Stimulated activated CD8-positive, alpha-beta memory T cell treated with anti-CD3 and anti-CD28 coated beads, Interleukin-4, amount 100 ng/mL, for 1 hour (primary cell): ENCODE measurements at places on chromosomes 13 and 19.

DNA sequence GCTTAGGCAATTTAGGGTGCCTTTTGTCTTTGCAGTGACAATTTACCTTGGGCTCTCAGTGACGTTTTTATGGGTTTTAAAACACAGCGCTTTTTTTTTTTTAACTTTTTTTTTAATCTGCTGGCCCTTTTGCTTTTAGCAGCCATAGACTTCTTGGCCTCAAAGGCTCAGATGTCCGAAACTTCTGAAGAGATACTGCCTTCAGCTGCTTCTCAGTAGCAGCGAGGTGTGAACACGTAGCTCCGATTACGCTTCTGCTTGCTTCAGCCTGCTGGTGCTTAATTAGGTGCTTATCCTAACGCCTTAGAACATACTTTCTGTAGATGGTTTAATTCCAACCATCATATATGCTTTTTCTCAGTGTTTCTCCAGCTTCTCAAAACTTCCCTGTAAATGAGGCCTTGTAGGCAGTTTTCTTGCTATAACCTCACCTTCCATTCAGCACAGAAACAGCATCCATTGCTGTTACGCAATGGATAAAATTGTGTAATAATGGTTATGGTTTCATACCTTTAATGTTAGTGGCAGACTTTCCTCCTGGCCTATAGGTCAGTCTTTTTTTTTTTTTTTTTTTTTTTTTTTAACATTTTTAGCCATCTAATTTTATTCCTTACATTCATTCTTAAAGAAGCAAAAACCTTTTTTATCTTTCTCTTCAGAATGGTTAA, 723.9 kb downstream of the GPC5 start:
- DNase-seq: no peak

DNA sequence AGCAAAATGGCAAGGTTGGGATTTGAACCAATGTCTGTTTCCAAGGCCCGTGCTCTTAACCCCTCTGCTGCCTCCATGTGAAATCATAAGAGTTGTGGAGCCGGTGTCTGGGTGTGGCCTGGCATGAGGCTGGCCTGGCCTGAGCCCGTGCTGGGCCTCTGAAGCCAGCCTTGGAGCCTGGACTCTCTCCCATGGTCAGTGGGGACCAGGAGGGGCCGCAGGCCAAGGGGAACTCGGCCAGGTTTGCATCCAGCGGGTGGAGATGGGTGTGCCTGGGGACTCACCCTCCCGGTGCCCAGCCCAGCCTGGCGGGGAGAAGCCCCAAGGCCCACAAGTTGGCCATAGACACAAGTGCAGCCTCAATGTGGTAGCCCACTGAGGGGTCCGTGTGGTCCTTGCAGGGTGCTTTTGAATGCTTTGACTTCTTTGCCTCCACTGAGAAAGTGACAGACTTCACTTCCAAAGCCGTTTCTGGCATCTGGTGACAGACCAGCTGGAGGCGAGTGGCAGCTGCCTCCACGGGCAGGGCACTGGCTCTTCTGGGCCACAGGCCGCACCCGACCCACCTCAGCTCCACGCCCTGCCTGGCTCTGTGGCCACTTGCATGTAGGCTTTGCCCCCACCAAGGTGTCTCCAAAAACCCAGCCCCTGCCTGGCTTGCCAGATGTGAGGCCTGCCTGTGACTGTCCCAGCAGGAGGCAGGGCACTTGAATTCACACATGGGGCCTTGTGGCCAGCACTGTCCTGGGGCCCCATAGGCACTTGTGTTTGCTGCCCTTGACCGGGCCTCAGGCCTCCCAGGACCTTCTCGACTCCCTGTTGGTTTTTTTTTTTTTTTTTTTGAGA, 26.2 kb upstream of the NCCRP1 start:
- no peak for DNase-seq

GRCh38 chr13:51252954-51253532, 30.8 kb downstream of the FAM124A start:
- DNase-seq: no peak

DNA sequence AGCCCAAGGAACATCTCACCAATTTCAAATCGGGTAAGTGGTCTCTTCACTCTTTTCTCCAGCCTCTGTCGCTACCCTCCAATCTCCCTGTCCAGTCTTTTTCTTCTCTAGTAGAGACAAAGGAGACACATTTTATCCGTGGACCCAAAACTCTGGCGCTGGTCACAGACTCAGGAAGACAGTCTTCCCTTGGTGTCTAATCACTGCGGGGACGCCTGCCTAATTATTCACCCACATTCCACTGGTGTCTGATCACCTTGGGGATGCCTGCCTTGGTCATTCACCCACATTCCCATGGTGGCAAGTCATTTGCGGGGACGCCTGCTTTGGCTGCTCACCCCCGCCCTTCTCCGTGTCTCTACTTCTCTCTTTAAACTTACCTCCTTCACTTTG, 13.8 kb upstream of the OR10H1 start:
- DNase-seq: no peak

DNA sequence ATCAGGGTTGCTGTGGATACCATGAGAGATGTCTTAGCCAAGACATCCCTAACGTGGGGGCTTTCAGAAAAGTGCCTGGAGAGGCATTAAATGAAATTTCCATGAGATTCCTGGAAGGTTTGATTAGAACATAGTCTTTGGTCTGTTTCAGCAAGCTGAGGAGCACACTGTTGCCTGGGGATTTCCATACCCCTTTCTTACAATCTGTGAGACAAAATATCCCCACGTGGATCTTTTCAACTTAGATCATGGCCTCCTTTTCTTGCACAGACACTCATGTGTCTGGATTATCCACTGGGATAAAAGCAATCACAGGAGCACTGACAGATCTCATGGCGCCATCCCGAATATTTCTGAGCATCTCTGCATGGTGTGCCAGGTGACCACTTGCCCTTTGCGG, 41.7 kb downstream of the GPR12 start:
- DNase-seq: no peak

DNA sequence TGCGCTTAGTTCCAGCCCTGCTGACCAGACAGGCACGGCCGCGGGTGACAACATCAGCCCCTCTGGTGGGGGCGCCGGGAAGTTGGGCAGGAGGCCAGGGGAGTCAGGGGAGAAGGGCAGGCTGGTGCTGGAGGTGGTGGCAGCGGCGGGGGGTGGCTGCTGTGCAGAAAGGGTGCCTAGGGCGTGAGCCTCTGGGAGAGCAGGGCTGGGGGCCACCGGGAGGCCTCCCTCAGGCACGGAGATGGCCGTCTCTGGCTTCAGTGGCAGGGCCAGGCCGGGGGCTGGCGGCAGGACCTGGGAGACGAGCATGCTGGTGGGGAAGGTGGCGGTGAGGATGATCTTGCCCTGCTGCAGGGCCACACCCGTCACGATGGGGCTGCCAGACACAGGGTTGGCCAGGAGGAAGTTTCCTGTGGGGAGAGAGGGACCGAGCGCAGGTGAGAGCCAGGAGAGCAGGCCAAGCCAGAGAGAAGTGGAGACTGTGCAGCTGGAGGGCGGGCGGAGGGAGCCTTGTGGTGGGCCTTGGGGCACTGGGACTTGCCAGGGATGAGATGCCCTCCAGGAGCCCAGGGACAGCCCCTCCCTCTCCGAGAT, 3.3 kb downstream of the SIX5 start:
- DNase-seq: no peak

DNA sequence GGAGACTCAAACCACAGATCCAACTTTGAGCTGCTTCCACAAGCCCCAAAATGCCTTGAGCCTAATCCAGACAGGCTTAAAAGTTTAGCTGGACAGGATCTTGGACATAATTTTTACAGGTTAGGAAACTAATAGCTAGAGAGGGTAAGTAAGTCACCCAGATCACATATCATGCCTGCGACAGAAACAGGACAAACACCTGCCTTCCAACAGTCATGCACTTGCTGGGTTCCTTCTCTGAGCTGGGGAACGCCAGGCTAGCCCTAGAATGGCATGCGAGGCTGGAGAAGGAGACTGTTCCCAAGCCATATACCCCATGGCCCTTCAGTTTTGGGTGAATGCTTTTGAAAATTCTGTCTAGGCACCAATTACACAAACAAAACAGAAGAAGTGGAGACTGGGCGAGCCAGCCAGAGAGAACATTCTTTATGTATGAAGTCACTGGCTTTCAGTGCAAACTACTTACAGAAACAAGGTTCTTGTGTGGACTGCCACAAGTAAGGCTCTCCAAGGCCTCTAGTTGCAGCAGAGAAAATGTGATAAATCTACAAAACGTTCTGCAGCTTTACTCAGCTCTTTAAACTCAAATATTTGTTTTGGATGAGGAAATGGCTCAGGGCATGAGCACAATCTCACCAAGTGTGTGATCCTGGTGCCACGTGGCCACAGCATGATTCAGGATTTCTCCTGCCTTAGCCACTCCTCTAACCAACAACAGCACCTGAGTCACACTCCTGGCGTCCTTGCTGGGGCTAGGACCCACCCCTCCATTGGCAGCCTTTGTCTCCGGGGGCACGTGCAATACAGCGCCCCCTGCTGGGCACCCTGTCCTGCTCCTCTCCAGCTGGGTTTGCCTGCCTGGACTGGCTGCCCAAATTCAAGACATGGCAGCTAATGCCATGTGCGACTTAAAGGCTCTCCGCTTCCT, 73.4 kb upstream of the UBL3 start:
- no peak for DNase-seq

DNA sequence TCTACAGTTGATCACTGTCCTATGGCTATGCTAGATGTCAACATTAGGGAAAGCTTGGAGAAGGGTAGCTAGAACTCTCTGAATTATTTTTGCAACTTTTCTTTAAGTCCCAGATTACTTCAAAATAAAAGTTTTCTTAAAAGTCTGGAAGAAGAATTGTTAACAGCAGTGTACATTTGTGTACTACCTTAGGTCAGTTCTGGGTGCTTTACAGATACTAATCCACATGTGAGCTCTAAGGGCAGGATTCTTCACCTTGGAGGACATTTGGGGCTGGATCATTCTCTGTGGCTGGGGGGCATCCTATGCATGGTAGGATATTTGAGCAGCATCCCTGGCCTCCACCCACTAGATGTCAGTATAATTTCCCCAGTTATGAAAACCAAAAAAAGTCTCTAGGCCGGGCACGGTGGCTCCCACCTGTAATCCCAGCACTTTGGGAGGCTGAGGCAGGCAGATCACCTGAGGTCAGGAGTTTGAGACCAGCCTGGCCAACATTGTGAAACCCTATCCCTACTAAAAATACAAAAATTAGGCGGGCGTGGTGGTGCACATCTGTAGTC, 2.8 kb downstream of the BRME1 start:
- DNase-seq: no peak

DNA sequence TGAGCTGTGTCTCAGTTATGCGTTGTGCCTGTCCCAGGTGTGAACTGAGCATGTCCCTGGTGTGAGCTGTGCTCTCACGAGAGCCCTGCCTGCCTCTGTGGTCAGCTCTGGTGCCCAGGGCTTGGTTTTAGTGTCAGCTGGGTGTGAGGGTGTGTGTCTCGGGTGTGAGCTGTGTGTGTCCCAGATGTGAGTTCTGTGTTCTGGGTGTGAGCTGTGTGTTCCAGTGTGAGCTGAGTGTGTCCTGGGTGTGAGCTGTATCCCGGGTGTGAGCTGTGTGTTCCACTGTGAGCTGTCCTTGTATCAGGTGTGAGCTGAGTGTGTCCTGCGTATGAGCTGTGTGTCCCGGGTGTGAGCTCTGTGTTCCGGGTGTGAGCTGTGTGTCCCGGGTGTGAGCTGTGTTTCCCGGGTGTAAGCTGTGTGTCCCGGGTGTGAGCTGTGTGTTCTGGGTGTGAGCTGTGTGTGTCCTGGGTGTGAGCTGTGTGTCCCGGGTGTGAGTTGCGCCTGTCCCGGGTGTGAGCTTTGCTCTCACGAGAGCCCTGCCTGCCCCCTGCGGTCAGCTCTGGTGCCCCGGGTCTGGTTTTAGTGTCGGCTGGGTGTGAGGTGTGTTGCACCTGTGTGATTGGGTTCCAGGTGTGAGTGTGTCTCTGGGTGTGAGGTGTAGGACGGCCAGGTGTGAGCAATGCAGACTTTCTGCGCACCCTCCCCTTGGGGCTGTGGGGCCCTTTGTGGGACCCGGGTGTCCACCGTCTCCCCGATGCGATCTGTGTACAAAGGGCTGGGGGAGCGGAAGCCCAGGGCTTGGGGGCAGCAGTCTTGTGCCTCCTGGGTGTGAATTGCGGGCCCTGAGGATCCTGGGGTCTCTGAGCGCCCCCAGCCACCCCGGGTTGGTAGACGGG, 7.1 kb upstream of the PEAK3 start:
- no peak for DNase-seq

GRCh38 chr13:110627761-110628476, 12.6 kb downstream of the NAXD start:
- no peak for DNase-seq

- DNase-seq: no peak
Measured at GRCh38 chr13:112974671-112975070, 5.7 kb downstream of the MCF2L start.

DNA sequence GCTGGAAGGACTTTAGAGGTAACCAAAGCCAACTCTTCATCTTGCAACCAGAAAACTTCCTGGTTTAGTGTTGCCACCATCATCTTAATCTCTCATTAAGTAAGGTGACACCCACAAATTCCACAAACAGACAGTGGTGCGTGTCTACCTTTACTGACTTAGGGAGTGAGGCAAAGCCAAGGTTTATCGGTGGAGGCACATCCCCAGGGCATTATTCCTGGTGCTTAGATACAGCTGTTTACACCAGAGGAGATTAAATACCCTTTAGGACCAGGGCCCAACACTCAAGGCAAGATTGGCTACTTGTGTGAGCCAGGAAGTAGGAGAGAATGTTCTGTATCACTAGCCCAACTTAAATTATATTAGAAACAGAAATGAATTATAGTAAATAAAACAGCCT, 9.5 kb downstream of the STOML3 start:
- DNase-seq: no peak

DNA sequence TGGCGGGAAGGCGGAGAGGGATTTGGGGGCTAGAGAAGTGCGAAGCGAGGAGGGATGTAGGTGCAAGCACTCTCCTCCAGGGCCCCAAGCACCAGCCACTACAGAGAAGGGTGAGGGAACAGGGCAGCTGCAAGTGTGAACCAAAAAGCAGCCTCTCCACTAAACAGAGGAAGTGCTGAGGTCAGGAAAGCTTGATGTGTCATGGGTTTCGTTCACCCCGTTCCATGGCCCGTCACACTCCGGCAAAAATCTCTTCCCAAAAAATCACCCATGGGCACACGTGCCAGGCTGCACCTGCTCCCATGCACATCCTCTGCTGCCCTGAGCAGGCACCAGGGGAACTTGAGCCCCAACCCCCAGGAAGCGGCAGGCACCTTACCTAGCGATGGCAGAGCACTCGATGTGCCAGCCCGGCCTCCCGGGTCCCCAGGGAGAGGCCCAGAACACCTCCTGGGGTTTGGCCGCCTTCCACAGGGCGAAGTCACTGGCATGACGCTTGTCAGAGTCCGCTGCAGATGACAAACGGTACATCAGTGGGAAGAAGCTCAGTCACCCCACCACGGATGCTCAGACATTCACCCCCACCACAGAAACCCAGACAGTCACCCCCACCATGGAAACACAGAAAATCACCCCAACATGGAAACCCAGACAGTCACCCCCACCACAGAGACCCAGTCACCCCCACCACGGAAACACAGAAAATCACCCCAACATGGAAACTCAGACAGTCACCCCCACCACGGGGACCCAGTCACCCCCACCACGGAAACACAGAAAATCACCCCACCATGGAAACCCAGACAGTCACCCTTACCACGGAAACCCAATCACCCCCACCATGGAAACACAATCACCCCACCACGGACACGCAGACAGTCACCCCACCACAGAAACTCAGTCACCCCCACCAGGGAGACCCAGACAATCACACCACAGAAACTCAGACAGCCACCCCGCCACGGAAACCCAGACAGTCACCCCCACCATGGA, 29.0 kb downstream of the CARS2 start:
- no peak for DNase-seq
